Skeletal muscle cell (primary cell): ENCODE measurements at places on chromosomes 16 and 17.

GRCh38 chr17:51374209-51374608, 113.9 kb downstream of the UTP18 start:
- DNase-seq = no peak

- DNase-seq = no peak
These were observed 345.3 kb downstream of the CA10 start for GRCh38 chr17:51813140-51813783.

GRCh38 chr17:59420901-59421300, 89.4 kb downstream of the YPEL2 start:
- DNase-seq = no peak

- DNase-seq = no peak
These were observed 56.9 kb downstream of the CYB5D2 start for GRCh38 chr17:4199818-4200402.

DNA sequence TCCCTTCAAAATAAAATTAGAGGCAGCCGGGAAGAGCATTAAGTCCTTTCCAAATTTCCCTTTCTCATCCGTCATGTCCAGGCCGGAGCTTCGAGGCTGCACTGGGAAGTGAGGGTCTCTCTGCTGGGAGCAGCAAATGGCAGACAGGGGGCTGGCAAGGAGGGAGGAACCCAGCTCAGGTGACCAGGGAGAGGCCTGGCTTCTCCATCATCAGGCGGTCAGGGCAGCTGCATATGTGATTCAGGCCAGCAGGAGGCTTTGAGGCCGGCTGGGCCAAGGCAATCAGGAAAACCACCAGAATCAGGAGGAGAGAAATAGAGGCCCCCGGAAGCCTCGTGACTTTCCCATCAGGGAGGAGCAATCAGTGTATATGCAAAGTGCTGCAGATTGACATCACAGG, 85.0 kb upstream of the RPL38 start:
- no peak for DNase-seq

GRCh38 chr16:28255838-28256237, 36.5 kb upstream of the SBK1 start:
- DNase-seq = no peak
